ENCODE measurements at places on chromosomes 12 and 14. TPM values are rescaled to one million over a fixed set of nuclear protein-coding genes. Genes with fewer than 3 reads are reported as not detected.

GRCh38 chr14:64728106-64728505, 23.9 kb downstream of the PLEKHG3 start:
- H3K27me3 ChIP-seq, result no peaks in the 10 kb centered on the region
- no peak for DNase-seq
- H3K4me3 ChIP-seq, result peak overlapping the region; percentile 55
- peak overlapping the region; percentile 96 for H3K27ac ChIP-seq
- peaks cover 63% of the 10 kb centered on the region for H3K4me1 ChIP-seq

KRT72 gene
- 0.60 TPM for total RNA-seq

IAPP gene
- not detected for total RNA-seq

ACOT4 gene
- total RNA-seq, result 1.1 TPM

SCYL2 gene
- total RNA-seq, result 40.9 TPM

GRCh38 chr14:103738166-103738565, 22.6 kb downstream of the ZFYVE21 start:
- no peak overlapping the region for H3K27ac ChIP-seq
- no peaks in the 10 kb centered on the region for H3K4me1 ChIP-seq
- no peak overlapping the region for H3K4me3 ChIP-seq
- no peaks in the 10 kb centered on the region for H3K36me3 ChIP-seq

DNA sequence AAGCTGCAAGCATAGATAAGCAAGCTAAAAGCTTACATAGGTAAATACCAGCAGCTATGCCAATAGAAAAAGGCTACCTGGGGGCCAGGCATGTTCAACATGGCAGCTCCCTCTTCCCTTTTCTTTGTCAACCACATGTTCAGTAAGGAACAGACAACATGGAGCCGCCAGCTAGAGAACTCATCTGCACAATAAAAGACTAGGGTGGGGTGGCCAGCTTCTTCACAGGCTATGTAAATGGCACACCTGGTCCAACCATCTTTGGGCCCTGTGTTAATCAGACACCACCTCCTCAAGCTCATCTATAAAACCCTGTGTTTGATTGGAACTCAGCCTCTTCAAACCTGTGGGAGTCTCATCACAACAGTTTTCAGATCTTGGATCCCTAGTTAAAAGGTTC, 129.7 kb upstream of the TMPO start:
- H3K27ac ChIP-seq, result no peak overlapping the region
- no peak for DNase-seq
- H3K36me3 ChIP-seq, result peaks cover 2% of the 10 kb centered on the region
- H3K27me3 ChIP-seq, result peaks cover 39% of the 10 kb centered on the region

DNA sequence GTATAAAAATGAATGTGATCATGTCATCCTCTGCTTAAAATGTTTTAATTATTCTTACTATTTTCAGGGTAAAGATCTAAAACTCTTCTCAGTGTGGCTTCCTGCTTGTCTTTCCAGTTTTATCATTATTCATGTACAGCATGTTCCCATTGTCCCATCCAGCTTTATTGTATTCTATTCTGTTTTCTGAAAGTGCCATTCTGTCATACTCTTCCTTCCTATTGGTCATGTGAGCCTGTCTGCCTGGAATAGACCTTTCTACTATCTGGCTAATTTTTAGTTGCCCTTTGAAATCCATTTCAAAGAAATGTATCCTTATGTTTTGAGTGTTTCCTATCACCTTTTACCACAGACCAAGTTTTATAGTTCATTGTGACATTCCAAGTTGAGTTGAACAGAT, 34.9 kb downstream of the PALS1 start:
- no peak overlapping the region for H3K4me3 ChIP-seq
- no peaks in the 10 kb centered on the region for H3K27me3 ChIP-seq
- DNase-seq, result no peak

GRCh38 chr12:106003297-106003696, 135.5 kb downstream of the NUAK1 start:
- H3K27ac ChIP-seq, result no peak overlapping the region
- H3K4me3 ChIP-seq, result no peak overlapping the region
- no peaks in the 10 kb centered on the region for H3K4me1 ChIP-seq
- no peaks in the 10 kb centered on the region for H3K36me3 ChIP-seq

DLK1 gene
- total RNA-seq, result 0.91 TPM

GRCh38 chr14:35419429-35419841, 14.9 kb upstream of the NFKBIA start:
- H3K4me1 ChIP-seq, result peaks cover 31% of the 10 kb centered on the region
- H3K36me3 ChIP-seq, result no peaks in the 10 kb centered on the region

GRCh38 chr12:121803861-121804416, at the start of gene SETD1B:
SETD1B (plus strand) TSS chr12:121804009; CDS start chr12:121804738, 729 bp downstream.
- peaks cover 48% of the 10 kb centered on the region for H3K4me1 ChIP-seq
- H3K27ac ChIP-seq, result peak within 1 kb of the TSS; percentile 99
- peak; percentile 38 for DNase-seq
- H3K4me3 ChIP-seq, result peak within 1 kb of the TSS; percentile 99
- no peaks in the 10 kb centered on the region for H3K27me3 ChIP-seq
- peaks cover 15% of the 10 kb centered on the region for H3K36me3 ChIP-seq

DNA sequence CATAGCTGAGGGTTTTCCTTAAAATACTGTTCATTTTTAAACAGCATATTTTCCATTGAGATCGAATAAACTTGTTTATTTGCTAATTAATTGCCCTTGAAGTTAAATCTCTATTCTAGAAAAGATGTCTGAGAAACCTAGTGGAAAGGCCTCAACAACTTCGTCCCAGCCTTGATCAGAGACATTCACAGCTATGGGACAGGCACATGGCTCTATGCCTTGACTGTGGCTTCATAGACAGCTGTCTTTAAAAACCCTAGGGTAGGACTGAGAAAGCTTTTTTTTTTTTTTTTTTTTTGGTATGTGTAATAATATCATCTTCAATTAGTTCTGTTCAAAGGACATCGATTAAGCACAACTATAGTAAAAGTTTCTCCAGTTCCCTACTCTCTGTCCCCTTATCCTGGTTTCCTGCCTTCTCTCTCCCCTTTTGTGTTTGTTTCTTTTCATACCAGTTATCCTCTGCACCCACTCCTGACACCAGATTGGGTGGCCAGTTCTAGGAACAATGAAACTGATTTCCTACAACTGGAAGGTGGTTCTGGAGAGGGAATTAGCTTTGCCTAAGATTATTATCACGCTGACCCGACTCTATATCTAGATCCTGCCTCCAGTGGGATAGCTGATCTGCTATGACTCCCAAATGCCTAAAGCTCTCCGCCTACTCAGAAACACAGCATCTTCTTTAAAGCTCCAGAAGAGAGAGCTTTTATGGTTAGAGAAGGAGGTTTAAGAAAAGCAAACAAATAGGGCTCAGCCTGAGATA, 20.3 kb downstream of the SOCS2 start:
- H3K4me3 ChIP-seq, result no peak overlapping the region
- H3K36me3 ChIP-seq, result peaks cover 4% of the 10 kb centered on the region
- H3K27me3 ChIP-seq, result peaks cover 24% of the 10 kb centered on the region

DNA sequence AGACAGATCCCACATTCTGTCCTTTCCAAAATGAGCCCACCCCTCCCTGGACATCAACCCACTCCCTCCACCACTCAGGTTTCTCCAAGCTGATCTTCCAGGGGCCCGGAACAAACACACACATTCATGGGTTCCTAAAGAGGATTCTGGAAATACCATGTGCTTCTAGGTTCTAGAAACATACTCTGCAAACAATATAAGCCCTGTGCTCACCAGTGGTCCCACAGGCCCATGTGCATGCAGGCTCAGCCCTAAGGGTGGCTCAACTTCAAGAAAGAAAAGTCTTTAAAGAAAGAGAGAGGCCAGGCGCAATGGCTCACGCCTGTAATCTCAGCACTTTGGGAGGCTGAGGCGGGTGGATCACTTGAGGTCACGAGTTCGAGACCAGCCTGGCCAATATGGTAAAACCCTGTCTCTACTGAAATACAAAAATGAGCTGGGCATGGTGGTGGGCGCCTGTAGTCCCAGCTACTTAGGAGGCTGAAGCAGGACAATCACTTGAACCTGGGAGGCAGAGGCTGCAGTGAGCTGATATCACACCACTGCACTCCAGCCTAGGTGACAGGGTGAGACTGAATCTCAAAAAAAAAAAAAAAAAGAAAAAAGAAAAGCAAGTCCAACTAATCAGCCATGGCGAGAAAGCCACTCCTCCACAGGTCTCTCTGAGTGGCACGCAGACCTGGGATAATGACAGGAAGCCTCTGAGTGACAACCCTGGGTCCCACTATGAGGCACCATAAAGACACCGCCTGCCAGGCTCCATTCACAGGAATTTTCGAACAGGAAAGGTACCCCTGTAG, 59.5 kb upstream of the PNMA1 start:
- no peaks in the 10 kb centered on the region for H3K27me3 ChIP-seq
- peak overlapping the region; percentile 92 for H3K27ac ChIP-seq
- H3K36me3 ChIP-seq, result peaks cover 2% of the 10 kb centered on the region
- H3K4me3 ChIP-seq, result peak overlapping the region; percentile 69

MANSC1 gene
- 0.12 TPM for total RNA-seq

- peaks cover 3% of the 10 kb centered on the region for H3K4me1 ChIP-seq
- peak; percentile 17 for DNase-seq
- H3K36me3 ChIP-seq, result no peaks in the 10 kb centered on the region
- peaks cover 27% of the 10 kb centered on the region for H3K27me3 ChIP-seq
- no peak overlapping the region for H3K27ac ChIP-seq
Measured at GRCh38 chr12:127381043-127381668, 885.8 kb upstream of the TMEM132C start.

DNA sequence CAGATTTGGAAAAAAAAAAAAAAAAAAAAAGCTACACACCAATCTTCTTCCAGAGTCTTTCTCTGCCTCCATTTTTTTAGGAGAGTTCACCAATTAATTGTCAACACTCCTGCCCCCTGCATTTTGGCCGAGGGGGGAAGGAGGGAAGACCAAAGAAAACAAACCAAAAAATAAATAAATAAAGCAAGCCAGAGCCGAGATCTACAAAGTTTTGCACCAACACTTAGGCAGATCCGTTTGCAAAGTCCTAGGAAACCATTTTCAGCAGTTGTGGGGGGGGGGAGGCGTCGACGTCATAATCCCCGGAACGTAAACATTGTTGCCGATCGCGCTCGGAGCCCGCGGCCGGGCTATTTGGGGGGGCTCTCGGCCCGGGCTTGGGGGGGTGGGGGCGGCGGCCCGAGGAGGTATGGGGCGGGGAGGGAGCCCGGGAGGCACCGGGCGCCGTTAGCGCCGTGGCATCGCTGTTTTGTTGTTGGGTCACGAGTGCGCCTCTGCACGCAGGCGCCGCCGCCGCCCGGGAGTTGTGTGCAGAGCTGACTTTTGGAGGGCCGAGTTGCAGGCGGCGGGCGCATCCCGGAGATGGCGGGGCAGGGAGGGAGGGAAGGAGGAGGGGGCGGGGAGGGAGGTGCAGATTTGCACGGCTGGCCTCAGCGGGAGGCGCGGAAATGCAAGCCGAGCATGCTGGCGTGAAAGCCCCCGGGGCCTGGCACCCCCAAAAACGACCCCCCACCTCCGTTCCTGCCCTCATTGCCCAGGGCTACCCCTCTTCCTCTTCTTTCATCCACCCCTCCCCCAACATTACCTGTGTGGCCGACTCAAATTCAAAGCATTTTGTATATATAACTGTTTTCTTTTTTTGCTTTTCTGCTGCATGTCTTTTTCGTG, 598 bp downstream of the KDM2B start:
- H3K4me3 ChIP-seq, result peak overlapping the region; percentile 93
- H3K27me3 ChIP-seq, result no peaks in the 10 kb centered on the region
- H3K27ac ChIP-seq, result peak overlapping the region; percentile 98
- no peaks in the 10 kb centered on the region for H3K36me3 ChIP-seq

GRCh38 chr12:47147739-47148138, 68.0 kb upstream of the AMIGO2 start:
- peaks cover 17% of the 10 kb centered on the region for H3K4me1 ChIP-seq
- H3K27ac ChIP-seq, result no peak overlapping the region
- DNase-seq, result no peak
- peaks cover 2% of the 10 kb centered on the region for H3K36me3 ChIP-seq

DNA sequence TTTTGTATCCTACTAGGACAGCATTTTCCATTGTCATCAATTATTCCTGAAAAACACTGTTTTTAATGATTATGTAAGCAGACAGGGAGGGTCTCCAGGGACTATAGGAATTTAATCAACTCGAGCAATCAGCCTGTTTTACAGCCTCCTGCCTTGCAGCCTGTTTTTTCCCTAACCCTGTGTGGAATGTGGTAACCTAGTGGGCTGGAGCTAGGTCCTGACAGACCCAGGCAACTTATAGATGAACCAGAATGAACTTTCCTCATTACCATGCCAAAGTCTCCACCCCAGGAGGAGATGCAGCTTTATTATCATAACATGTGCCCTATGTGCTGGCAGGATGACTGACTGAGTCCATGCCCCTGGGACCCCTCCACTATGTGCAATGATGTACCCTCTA, 375.1 kb downstream of the BMP4 start:
- no peaks in the 10 kb centered on the region for H3K27me3 ChIP-seq
- no peak overlapping the region for H3K27ac ChIP-seq
- no peak for DNase-seq
- no peaks in the 10 kb centered on the region for H3K36me3 ChIP-seq
- H3K4me1 ChIP-seq, result no peaks in the 10 kb centered on the region

GRCh38 chr12:66143868-66144267, 13.3 kb upstream of the LLPH start:
- no peak for DNase-seq
- H3K27me3 ChIP-seq, result no peaks in the 10 kb centered on the region
- H3K36me3 ChIP-seq, result peaks cover 10% of the 10 kb centered on the region
- peaks cover 13% of the 10 kb centered on the region for H3K4me1 ChIP-seq

DNA sequence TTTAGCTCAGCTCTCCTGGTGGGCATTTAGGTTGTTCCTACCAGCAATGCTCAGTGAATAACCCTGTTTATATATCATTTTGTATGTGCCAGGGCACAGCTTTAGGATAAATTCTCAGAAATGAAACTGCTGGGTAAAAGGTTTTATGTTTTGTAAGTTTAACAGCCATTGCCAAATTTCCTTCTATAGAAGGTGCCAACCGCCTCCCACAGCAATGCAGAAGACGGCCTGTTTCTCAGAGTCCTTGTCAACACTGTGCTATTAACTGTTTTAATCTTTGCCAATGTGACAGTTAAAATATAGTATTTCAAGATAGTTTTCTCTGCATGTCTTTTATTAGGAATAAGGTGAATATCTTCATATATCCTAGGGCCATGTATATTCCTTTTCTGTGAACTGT, 65.0 kb downstream of the PPP1R13B start:
- H3K27me3 ChIP-seq, result no peaks in the 10 kb centered on the region
- H3K27ac ChIP-seq, result no peak overlapping the region
- DNase-seq, result no peak

DNA sequence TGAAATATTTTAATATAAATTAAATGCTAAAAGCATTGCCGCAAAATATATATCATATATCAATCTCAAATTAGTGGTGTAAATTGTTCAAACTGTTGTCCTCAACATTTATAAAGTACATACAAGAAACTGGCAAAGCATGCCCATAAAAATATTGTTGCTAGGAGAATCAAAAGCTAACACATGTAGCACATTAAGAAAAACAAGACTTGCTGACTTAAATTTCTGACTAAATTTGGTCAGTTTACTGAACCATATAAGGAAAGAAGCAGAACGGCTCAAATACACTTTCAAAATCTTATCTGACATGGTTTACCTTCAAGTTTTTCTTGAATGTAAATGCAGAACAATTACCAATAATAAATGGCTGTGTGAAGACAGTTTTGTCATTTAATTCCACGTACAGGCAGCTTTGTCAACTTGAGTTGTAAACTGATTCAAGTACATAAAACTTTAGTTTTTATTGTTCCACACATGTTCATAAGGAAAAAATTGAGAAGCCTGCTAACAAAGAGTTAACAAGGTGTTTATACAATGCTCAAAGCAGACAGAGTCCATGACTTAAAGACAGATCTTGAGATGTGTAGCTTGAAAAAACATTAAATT, 50.4 kb downstream of the PPP1R12A start:
- no peaks in the 10 kb centered on the region for H3K27me3 ChIP-seq
- peaks cover 6% of the 10 kb centered on the region for H3K36me3 ChIP-seq
- no peak for DNase-seq
- H3K4me3 ChIP-seq, result no peak overlapping the region
- H3K4me1 ChIP-seq, result peaks cover 56% of the 10 kb centered on the region
- H3K27ac ChIP-seq, result no peak overlapping the region
